ENCODE measurements at places on chromosomes 5 and 9.

- DNase-seq = no peak
These were observed 267.6 kb upstream of the TNC start for GRCh38 chr9:115385383-115386122.

- no peak for DNase-seq
These were observed 1.7 kb downstream of the FOXD1 start for GRCh38 chr5:73446631-73447529.

GRCh38 chr5:19626211-19626610, 361.8 kb downstream of the CDH18 start:
- no peak for DNase-seq

DNA sequence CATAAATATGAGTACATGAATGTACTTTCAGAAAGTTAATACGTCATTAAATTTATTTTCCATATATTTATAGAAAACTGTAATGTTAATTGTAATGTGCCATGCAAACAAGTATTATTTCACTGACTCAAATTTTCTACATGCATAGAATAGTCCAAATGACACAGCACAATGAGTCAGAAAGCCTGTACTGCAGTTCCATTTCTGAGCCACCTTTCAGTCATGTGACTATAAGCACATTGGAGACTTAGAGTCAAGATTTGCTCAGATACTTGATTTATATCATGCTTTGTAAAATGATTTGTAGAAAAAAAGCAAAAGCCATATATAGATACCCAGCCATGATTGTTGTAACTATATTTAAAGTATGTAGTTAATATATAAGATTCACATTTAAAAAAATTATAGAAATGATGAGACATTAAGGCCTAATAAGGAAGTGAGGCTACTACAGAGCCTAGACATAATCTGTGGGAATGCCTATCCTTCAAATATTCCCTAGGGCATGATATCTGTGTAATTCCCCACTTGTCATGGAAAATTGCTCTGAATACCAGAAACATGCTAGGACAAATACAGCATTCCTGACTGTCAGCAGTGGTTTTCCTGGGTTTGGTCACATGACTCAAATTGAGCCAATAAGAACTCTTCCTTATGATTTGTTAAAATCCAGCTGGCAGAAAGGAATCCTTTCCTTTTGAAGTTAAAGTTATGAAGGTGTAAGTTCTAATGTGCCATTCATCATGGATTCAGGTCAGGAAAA, 50.0 kb downstream of the PTPRD start:
- peak; percentile 10 for DNase-seq

- no peak for DNase-seq
These were observed 75.4 kb upstream of the ZFAND5 start for GRCh38 chr9:72440378-72440777.

DNA sequence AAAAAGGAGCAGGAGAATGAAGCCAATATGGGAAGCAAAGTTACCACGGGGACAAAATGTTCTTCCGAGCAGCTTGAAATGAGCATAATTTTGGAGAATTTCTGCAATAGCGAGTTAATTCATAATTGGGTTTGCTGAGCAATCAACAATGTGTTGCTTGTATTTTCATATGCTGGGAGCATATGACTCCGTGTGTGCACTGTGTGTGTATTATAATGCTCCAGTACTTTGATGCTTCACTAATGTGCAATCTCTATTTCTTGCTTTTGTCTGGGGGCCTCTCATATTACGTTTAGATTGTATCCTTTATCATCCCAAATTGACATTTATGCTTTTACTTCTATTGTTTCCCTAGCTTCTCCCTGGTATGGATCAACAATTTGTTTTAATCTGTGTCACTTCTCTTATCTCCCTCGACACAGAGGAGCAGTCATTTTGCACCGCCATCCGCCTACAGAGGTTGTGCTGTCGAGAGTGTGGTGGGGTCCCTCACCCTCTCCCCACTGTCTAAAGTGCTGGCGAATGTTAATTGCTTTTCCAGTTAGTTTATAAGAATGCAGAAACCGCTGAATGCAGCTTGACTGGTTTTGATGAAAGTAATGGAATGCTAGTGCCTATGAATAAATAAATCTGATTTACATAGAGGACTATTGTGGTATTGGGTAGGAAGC, 372.5 kb upstream of the WWC1 start:
- DNase-seq = no peak

DNA sequence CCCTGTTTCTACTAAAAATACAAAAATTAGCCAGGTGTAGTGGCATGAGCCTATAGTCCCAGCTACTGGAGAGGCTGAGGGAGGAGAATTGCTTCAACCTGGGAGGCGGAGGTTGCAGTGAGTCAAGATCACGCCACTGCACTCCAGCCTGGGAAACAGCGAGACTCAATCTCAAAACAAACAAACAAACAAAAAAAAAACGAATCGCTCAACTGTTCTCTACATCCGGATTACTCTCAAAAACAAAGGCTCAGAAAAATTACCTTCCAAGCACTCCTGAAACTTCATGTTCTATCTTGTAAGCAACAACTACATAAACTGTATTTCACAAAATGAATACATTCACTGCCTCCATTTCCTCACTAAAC, 14.0 kb downstream of the UBAP2 start:
- DNase-seq = no peak

DNA sequence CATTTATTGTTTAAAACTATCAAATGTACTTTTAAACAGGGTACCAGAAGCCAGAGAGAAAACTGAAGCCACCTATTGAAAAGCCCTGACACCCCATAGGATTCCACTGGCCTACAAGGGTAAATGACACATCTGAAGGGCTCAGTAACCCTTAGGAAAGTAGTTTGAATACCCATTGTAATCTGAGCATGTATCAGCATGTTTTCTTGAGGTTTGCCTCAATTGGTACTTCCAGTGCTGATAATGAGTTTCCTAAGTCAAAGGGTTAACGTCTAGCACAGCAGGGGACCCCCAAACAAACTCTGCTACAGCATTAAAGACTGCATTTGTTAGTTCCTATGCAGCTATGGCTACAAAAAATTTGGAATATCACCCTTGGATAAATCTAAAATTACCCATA, 657.1 kb downstream of the NR2F1-AS1 start:
- DNase-seq = no peak

DNA sequence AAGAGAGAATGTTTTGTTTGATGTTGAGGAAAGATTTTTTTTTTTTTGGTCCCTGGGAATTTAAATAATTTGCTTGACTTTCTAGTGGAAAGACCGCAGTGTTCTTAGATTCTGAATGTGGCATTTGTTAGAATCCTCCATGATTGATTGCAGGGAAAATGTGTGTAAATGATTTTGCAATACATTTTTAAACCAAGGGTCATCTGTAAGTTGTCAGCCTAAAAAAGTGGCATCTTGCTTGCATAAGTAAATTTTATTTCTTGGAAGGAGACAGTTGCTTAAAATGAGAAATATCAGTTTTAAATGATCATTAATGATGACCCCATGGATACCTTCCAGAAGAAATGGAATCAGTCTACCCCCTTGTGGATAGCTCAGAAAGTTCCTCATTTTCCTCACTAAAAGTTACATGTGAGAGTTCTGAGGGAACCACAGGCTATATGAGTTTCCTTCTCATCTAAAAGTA, 105.1 kb upstream of the SLC25A48 start:
- DNase-seq = no peak

GRCh38 chr5:159768243-159768642, 148.0 kb upstream of the ADRA1B start:
- DNase-seq = no peak

- no peak for DNase-seq
These were observed 43.5 kb upstream of the FABP6 start for GRCh38 chr5:160185626-160186360.

- no peak for DNase-seq
These were observed 3.7 kb upstream of the DPM2 start for GRCh38 chr9:127941062-127941960.

DNA sequence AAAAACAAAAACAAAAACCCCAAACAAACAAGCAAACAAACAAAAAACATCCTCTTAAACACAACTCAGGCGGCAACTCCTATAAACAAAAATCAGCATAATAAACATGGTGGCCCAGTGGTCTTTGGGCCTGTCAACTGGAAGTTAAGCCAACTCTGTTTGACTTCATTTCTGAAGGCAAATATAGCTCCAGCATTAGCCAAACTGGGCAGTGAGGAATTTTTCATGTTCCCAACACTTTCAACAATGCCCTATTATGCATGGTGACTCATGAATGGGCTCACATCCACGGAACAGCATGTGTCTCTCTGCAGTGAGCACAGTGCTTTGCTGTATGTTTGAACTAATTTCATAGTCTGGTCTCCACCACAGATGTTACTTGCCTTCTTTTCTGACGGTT, 143.9 kb upstream of the STC2 start:
- DNase-seq = peak; percentile 93
